AG10803 (cell line): ENCODE measurements at places on chromosomes 4 and X.
A peak's percentile ranks its signal among the peaks of the same experiment; 100 is the strongest.

- DNase-seq = peak; percentile 7
Observed at GRCh38 chrX:106415276-106415895, 196.4 kb upstream of the RADX start.

DNA sequence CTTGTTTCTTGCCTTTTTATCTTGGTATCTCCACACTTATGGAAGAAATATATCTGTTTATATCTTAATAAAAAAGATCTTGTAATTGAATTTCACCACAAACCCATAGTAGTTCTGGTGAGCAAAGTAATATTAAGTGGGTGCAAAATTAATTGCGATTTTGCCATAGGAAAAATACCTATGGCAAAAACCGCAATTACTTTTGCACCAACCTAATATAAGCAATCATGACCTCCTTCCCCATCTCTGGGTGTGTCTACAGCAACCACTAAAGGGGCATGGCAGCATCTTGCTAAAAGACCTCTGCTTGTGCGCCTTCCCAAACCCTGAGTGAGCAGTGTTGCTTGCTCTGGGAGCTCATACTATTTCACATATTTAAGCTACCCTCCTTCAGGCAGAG, 124.2 kb upstream of the GUCY1A1 start:
- no peak for DNase-seq

GRCh38 chrX:136589966-136590365, 58.0 kb downstream of the VGLL1 start:
- no peak for DNase-seq

- DNase-seq = peak; percentile 8
Observed at GRCh38 chr4:57154191-57154590, 44.0 kb upstream of the IGFBP7 start.

GRCh38 chrX:68488657-68489056, 10.2 kb upstream of the YIPF6 start:
- no peak for DNase-seq

GRCh38 chrX:152886716-152887115, 11.2 kb upstream of the ZNF185 start:
- no peak for DNase-seq

GRCh38 chr4:126572264-126572663, 1060.5 kb upstream of the INTU start:
- no peak for DNase-seq

- no peak for DNase-seq
Observed at GRCh38 chrX:75096331-75096730, 59.8 kb downstream of the ABCB7 start.

GRCh38 chr4:151267822-151268535, 9.0 kb upstream of the PRSS48 start:
- DNase-seq = no peak

DNA sequence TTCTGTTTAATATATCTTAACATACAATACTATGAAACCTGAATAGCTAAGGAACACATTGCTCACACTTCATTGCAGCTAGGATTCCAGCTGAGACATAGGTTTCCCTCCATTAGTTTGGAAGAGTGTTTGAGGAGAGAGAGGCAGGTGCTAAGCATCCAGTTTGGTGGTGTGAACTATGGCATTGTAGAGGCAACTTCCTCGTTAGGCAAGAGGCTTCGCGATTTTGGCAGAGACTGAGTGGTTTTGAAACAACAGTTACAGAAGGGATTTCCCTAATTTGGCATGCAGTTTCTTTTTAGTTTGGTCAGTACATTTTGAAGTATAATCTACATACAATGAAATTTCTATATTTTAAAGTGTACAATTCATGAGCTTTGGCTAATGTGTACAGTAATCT, 117.1 kb upstream of the BMP3 start:
- peak; percentile 7 for DNase-seq

DNA sequence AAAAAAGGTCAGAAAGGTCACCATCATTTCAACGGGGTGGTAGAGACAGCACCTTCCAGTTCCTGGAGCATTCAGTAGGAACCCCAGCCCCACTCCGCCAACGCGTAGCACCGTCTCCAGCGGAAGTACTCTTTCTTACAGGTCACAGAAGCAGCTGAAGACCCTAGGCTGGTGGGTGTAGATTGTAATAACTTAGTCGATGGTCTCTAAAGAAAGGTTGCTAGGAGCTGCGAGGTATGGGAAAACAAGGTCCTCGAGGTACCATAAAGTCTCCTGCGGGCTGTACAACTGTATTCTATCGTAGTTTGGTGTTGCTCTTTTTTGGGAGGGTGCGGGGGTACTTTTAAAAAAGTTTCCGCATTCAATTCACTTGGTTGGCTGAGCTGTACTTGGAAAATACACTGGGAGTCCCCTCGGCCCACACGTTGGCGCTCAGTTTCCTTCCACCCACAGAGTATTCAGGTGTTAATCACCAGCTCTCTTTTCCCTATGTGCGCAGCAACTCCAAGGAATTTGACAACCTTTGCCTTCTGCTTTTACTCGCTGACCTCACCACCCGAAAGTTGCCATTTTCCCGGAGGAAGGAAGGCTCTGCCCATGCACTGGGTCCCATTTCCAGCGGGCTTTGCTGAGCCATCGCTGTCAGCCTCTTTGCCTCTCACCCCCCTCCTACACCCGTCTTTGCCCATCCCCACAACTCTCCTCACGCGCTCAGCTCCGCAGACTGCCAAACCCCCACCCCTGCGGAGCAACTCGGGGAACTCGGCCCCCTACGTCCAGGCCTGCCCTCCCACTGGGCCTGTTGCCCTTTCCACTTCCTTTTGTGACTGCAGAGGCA, 4.8 kb upstream of the SOX3 start:
- no peak for DNase-seq

DNA sequence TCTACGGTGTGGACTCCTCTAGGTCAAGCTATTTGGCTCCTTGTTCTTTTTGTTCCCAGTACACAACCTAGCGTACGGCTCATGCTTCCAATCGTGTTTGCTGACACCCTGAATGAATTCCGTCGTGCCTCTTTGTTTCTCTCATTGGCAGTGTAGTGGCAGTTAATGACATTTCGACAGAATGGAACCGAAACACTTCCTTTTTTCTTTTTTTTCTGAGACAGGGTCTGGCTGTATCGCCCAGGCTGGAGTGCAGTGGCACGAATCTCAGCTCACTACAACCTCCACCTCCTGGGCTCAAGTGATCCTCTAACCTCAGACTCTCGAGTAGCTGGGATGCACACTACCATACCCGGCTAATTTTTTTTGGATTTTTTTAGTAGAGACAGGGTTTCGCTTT, 113.3 kb upstream of the ATP6AP2 start:
- no peak for DNase-seq

DNA sequence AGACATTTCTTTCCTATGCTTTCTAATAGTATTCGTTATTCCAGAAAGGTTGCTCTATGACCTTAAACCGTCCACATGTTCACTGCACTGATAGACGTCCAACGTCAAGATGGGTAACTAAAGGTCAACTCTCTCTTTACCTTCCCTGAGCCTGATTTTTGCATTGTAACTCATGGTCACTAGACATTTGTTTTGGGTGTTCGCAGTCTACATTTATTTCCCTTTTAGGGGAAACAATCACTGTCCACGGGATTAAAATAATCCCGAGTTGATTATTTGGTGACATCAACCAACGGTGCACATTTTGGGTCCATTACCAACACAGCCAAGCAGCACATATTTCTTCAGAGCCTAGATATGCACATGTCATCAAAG, 540 bp upstream of the HADH start:
- DNase-seq = no peak

GRCh38 chr4:169089004-169089403, 78.9 kb upstream of the CBR4 start:
- no peak for DNase-seq

- peak; percentile 10 for DNase-seq
Observed at GRCh38 chrX:47091149-47091775, 13.0 kb downstream of the RGN start.

GRCh38 chrX:85303544-85303943, 59.8 kb downstream of the ZNF711 start:
- no peak for DNase-seq

- DNase-seq = peak; percentile 11
Observed at GRCh38 chr4:73127839-73128453, 58.4 kb upstream of the COX18 start.

- peak; percentile 67 for DNase-seq
Observed at GRCh38 chrX:19867411-19867732, 20.0 kb downstream of the SH3KBP1 start.

- no peak for DNase-seq
Observed at GRCh38 chrX:101407167-101407747, 468 bp downstream of the GLA start.
